Activated naive CD4-positive, alpha-beta T cell treated with anti-CD3 and anti-CD28 coated beads, Interleukin-2, amount 50 U/mL, for 72 hours (primary cell): ENCODE measurements at places on chromosomes 11 and 22.

GRCh38 chr11:104254347-104254746 is 90.4 kb upstream of the PDGFD start:
- DNase-seq: no peak

DNA sequence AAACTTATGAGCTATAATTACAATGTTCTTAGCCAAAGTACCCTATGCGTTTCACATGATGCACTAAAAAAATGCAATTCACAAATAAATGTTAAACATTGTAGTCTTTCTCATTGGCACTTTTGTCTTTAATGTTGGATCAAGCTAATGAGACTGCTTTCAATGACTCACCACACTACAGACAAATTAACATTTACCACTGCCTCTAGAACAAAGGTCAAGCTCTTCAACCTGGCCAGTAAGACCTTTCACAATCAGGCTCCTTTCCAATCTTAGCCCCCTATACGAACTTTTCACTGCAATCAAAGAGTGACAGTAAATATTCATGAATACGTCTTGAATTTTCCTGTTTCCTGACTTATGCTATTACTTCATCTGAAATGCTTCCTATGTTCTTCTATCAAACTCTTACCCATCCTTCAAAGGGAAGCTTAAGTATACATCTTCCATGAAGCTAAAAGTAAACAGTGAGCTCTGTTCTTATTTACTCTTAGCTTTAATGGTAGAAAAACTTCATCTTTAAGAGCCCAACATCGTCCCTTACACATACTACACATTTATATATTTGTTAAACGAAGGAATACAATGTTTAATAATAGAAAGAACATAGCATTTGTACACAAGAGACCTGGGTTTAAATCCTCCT is 326.6 kb upstream of the PITPNB start:
- DNase-seq: no peak

DNA sequence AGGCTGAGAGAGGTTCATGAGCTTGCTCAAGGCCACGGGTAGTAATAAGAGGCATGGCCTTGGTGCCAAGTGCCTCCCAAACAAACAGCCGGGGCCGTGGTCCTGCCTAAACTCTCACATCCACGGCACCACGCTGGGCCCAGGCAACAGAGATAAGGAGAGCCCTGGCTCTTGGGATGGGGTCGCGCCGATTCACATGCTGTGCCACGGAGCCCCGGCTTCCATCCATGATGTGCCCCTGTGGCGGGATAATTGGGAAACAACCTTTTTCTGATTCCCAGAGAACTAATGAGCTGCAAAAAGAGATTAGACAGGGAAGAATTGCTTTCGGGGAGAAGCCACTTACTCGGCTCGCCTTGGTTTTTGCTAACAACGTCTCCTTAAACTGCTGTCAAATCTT is 22.0 kb downstream of the TP53AIP1 start:
- DNase-seq: no peak

GRCh38 chr22:24145446-24146193 is 35.7 kb upstream of the SUSD2 start:
- DNase-seq: no peak

- no peak for DNase-seq
These were observed 37.6 kb downstream of the CSF2RB start for GRCh38 chr22:36950797-36951590.
